NCI-H524 treated with DMSO at 0.1 percent for 48 hours (cell line): ENCODE measurements at places on chromosomes 12 and 14.

- no peak for DNase-seq
Measured at GRCh38 chr12:24280056-24280842, 330.8 kb upstream of the SOX5 start.

DNA sequence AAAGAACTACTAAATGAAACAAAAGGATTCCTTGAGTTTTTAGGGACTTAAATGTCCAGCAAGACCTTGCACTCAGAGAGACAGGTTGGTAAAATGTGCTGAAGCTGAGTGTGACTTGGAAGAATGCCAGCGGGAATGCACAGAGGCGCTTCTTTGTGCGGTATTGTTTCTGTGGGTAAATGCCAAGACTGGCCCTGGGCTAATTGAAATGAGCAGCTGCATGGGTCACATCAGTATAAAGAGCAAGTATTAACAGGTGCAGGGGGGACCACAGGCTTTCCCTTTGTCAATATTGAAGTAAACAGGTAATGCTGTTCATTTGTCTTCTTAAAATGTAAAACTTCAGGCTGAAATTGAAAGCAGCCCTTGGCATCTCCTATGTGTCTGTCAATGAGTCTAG, 74.3 kb downstream of the LMO3 start:
- no peak for DNase-seq

DNA sequence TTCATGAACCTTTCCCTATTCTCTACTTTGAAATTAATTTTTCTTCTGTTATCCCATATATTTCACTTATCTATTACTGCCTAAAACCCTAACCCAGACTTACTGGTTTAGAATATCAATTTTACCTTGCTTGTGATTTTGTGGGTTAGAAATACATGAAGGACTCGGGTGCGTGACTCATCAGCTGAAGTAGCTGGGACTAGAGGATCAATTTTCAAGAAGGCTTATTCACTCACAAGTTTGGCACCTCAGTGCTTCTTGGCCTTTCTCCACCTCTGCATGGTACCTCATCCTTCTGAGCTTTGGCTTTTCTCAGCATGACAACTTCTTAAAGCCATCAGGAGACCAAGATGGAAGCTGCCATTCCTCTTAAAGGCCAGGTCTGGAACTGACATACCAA, 57.8 kb downstream of the TMEM117 start:
- no peak for DNase-seq

GRCh38 chr12:106010741-106011140, 128.0 kb downstream of the NUAK1 start:
- no peak for DNase-seq

- DNase-seq: no peak
Measured at GRCh38 chr12:104340177-104340576, 36.6 kb downstream of the EID3 start.

- DNase-seq: no peak
Measured at GRCh38 chr12:25771041-25771440, 187.4 kb upstream of the RASSF8 start.

- no peak for DNase-seq
Measured at GRCh38 chr12:13496111-13496510, 299.6 kb downstream of the EMP1 start.

- DNase-seq: no peak
Measured at GRCh38 chr14:91396013-91396660, 21.5 kb downstream of the CCDC88C start.

GRCh38 chr12:2287151-2287550, 234.4 kb downstream of the CACNA1C start:
- no peak for DNase-seq

DNA sequence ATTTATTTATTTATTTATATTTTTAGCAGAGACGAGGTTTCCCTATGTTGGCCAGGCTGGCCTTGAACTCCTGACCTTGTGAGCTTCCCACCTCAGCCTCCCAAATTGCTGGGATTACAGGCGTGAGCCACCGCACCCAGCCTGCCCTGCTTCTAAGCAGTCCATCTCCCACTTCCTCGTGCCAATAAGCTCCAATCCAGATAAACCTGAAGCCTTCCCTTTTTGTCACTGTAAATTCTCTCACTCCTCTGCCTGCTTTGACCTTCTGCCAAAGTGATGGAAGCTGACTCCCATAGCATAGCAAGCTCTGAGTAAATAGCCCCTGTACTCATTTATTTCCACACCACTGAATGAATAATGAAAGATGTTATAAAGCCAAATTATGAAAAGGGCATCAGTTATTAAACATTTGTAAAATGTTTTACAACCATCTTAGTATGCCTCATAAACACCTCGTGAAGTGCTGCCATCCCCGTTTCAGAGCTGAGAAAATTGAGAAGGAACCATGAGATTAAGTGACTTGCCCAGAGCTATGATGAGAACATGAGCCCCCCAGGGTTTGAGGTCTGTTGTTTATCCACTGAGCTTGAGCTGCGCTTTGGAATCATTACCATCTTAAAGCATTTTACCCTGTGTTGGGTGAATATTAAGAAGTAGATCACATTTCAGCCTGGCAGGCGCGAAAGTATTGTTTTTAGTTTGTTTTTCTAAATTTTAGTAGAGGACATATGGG, 30.4 kb downstream of the MANSC1 start:
- DNase-seq: no peak

- DNase-seq: no peak
Measured at GRCh38 chr12:48940181-48940580, 14.9 kb upstream of the FKBP11 start.

- DNase-seq: no peak
Measured at GRCh38 chr12:126830778-126831680, 1435.9 kb upstream of the TMEM132C start.

GRCh38 chr12:46493834-46494181, 121.2 kb upstream of the SLC38A2 start:
- DNase-seq: no peak

- peak; percentile 65 for DNase-seq
Measured at GRCh38 chr12:93844164-93844784, 167.1 kb downstream of the CRADD start.

GRCh38 chr12:93738199-93739058, 61.3 kb downstream of the CRADD start:
- DNase-seq: no peak

DNA sequence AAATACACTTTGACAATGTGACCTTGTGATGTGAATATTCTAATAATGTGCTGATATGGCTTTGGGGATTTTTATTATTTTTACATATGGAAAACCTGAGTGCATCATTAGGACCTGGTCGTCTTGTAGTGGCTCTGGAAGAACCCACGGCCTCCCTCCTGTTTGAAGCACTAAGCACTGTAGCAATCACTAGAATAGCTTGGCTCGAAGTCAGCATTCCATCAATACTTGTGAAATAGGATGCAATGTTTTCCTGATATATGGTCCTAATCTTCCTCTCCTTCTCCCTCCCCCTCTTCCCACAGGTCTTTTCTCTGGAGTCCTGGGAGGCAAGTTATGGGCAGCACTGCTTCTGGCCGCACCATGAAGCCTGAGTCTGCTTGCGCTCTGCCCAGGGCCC, 71.9 kb downstream of the NRXN3 start:
- DNase-seq: no peak

GRCh38 chr12:13099066-13099843, 4.2 kb downstream of the GSG1 start:
- DNase-seq: no peak

- DNase-seq: no peak
Measured at GRCh38 chr12:43964961-43965360, 129.1 kb downstream of the TMEM117 start.

- DNase-seq: no peak
Measured at GRCh38 chr12:9387450-9387849, 179.3 kb upstream of the PZP start.

DNA sequence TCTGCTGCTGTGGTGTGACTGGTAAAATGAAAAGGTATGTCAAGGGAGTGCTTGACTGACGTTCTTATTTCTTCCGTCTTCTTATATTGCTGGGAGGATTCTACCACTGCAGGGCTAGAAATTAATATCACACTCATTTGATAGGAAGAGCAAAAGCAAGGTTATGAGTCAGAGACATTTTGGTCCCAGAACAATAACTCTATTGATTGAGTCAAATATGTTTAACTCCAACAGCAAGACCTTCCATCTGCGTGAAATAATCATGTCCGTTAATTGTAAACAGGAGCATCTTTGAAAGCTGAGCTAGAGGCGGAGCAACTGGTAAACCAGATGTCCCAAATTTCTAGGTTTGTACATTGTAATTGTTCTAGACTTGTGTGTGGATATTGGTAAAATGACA, 1293.6 kb downstream of the AACS start:
- DNase-seq: no peak

GRCh38 chr12:116639765-116640164, 80.6 kb downstream of the MAP1LC3B2 start:
- DNase-seq: no peak

DNA sequence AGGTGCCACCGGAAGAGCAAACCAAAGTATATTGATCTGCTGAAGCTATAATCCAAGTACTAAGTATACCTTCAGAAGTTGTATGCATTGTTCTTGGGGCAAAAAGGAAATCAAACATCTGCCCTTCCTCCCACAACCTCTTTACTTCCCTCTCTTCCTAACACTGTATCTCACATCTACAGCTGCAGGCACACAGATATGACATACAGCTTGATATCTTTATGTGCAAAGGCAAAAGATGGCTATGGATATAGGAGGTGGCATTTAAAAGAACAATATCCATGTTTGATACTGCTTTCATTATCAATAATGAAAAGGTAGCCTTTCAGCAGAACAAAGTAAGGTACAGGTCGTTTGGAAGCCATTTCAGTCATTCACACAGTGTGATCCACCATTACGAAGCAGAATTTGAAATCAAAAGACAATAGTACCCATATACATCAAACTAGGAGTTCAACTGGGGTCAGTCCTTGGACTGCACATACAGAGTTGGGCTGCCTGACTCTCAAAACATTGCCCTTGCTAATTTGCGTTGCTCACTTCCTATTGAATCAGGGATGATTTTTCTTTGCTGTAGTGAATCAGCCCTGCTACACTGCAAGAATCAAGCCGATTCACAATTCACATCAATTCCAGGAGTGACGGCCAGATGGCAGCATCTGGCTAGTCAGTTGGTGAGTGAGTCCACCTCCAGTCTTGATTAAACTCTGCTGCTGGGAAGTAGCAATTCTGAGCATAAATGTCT, 8.9 kb downstream of the ANG start:
- DNase-seq: no peak

- no peak for DNase-seq
Measured at GRCh38 chr12:132972374-132972773, 13.8 kb upstream of the ZNF26 start.

DNA sequence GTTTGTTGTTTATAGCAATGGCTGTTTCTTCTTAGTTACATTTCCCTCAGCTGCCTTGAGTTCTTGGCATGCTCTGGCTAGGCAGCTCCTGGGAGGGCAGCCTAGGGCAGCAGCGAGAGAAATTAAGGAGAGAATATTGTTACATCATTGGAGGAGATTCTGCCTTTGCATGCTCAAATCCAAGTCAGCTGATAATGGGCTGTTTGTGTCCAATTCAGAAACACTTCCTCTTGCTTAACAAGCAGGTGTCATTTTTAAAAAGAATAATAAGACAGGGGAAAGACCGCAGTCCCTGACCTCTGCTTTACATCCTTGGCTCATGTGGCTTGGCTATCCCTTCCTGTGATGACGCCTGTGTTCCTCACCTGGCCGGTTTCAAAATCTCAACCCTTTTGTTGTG, 76.9 kb downstream of the ESR2 start:
- DNase-seq: no peak

DNA sequence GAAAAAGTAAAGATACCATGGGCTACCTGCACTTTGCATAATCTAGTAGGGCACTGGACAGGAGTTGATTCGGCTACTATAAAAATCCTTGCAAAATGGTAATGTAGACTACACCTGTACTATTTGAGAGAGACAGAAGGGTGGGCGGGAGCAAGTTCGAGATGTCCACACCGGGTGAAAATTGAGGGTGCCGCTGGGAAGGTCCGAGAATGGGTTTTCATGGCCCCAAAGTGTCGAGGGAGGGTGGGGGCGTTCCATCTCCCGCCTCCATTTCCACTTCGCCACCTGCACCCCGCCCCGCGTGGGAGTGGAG, 648 bp downstream of the SNX6 start:
- no peak for DNase-seq

GRCh38 chr12:109732321-109733305, 19.0 kb downstream of the FAM222A start:
- DNase-seq: no peak

GRCh38 chr12:73274976-73275375, 1002.8 kb downstream of the TRHDE start:
- DNase-seq: no peak

GRCh38 chr12:50394469-50395029, 1.9 kb downstream of the FAM186A start:
- no peak for DNase-seq

GRCh38 chr12:109385339-109386058, 37.8 kb downstream of the MYO1H start:
- peak; percentile 13 for DNase-seq

DNA sequence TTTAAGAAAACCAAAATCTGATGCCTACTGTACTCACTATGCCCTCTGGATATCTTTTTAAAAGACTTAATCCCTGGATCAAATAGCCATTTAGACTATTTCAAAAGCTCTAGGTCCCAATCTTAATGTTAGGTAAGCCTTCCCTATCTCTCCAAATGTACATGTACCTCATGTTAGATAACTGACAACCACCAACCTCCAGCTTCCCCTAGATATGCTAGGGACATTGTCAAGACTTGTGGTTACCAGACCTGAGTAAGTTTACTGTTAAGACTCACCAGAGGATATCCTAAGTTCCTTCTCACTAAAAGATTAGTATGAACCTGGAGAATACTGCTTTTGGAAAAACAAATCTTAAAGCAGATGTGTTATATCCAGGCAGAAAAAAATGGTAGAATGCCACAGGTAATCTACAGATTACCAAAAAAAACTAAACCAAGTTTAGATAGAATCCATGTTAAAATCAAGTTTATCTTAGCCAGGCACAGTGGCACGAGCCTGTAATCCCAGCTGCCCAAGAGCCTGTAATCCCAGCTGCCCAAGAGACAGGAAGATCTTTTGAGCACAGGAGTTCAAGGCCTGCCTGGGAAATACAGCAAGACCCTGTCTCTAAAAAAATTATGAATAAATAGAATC, 9.7 kb downstream of the NAP1L1 start:
- no peak for DNase-seq

DNA sequence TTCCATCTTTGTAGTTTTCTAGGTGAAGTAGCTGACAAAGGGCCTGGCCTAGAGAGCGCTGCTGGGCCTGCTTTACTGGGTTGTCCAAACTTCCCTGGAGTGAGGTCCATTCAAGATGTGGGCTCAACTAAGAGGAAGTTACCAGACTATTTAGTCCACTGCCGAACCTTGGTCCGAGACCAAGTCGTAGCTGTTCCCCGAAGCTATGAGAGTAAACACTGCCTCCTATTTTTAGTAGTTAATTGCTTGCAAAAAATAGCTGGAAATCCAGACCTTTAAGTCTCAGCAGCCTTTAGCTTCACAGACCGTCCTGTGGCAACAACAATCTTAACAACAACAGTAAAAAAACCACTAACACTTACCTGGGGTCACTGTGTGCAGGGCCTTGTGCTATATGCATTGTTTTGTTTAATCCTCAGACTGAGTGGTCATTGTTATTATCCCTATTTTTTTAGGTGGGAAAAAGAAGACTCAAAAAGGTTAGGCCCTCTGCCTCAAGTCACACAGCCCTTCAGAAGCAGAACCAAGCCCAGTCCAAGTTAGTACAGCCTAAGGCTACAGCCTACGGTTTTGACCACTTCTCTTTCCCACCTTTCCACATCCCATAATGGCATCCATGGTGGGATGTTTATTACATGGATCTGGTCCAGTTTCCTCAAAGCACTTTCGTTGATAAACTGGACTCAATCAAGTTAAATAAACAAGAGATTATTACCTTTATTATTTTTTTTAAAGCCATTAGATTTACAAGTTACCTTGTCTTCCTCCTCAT, 30.6 kb downstream of the SOCS2 start:
- DNase-seq: no peak
